ENCODE measurements at places on chromosomes 13 and 19.

DNA sequence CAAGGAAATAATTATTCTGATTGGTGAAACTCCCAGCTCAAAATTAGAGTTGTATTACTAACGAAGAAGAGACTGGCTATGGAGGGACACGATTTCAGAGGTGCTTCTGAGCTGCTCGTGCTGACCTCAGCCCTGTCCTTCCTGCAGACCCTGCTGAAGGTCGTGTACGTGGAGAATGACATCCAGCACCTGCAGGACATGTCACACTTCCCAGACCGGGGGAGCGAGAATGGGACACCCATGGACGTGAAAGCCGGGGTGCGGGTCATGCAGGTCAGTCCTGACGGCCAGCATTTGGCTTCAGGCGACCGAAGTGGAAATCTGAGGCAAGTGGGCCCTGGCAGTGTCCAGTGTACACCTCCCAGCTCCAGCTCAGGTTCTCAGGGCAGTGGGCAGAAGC is 28.0 kb upstream of the OVOL3 start:
- no peak overlapping the region for H3K4me3 ChIP-seq
- no peaks in the 10 kb centered on the region for H3K27me3 ChIP-seq
- no peaks in the 10 kb centered on the region for H3K4me1 ChIP-seq
- no peak overlapping the region for H3K27ac ChIP-seq
- peaks cover 62% of the 10 kb centered on the region for H3K36me3 ChIP-seq

DNA sequence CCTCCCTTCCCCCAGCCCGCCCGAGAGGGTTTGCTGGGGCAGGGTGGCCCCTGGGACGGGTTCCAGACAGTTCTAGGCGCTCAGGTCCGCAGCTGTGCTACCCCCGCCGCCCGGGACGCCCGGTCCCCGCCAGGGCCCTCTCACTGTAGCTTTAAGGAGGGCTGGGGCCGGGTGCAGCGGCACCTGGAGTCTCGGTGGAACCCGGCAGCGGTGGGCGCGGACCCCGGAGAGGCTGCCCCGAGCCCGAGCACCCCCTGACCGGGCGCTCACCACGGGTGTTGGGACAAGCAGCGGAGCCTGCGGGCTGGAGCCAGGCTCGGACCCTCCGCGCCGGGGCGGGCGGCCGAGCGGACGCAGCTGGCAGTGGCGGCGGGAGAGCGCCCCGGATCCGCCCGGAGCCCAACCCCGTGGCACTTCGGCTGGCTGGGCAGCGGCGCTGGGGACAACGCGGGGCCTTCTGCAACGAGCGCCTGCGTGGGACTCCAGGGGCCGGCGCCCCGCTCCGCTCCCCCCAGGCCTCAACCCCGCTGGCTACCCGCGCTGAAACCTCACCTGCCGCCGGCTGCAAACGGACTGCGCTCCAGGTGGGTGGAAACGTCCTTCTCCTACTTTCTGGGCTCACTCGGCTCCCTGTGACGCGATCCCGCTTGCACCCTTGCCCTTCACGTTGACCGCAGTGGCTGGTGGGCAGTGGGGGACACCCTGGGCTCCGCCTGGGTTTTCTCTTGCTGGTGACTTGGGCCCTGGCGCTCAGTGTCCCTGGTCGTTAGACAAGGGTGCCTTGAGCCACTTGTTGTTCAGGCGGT is 81.1 kb downstream of the ZNF429 start:
- no peak for DNase-seq
- H3K4me3 ChIP-seq: peak overlapping the region; percentile 55
- H3K27ac ChIP-seq: no peak overlapping the region
- peaks cover 44% of the 10 kb centered on the region for H3K27me3 ChIP-seq

DNA sequence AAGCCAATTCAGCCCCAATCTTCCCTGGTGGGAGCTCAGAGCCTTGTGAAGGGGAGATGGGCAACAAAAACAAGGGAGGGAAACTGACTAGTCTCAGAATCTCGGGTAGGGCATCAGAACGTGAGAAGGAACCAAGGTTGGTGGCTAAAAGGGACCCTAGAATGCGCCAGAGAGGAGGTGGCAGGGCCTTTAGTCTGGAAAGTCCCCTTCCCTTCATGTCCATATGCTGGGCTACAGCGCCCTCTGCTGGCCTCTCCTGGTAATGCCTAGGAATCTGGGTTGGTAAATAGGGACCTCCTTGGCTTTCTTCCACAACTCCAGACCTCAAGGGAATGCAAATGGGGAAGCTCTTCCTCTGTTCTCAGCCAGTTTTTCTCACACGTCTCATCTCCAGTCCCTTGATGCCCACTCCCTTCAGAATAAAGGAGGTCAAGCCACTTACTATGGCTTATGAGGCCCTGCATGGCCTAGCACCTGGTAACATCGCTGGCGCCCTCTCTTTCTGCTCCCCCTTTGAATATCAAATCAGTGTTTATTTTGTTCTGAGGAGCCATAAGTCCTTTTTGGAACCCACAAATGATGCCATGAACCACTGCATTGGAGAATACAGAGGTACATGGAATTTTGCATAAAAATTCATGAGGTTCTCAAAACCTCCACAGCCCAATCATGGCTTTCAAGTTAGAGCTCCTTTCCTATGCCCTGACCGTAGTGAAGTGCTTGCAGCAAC is 1.4 kb upstream of the CCDC97 start:
- H3K27ac ChIP-seq: peak overlapping the region; percentile 96
- H3K4me3 ChIP-seq: peak overlapping the region; percentile 96
- H3K4me1 ChIP-seq: peaks cover 21% of the 10 kb centered on the region
- H3K36me3 ChIP-seq: peaks cover 41% of the 10 kb centered on the region

DNA sequence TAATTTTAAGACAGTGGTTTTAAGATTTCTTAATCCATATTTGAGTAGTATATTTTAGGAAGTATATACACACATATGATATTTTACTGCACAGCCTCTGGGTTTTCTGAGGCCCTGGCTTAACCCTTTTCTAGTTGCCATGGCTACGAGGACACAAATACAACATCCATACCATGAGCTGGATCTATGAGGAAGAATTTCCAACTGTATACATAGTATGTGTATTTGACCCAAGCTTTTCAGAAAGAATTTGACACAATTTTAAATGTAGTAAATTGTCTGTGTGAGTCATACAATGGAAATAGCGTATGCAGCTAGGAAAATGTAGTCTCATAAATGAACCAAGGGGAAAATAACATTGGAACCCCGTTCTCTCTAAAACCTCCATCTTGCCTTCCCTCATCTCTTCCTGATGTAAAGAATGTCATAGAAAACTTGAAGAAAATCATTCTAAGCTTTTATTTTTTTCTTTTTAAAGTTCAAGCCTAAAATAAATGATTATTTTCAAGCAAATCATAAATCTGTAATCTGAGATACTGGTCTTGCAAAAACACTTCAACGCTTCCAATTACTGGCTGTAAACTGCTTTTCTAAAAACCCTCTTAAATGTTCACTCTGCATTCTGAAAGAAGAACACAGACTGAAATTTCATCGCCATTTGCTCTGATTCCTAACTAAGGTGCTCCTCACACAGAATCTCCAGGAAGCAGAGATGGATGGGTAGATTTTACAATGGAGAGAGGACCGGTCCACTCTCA is 172.4 kb downstream of the LACC1 start:
- no peak overlapping the region for H3K4me3 ChIP-seq
- no peak for DNase-seq
- H3K36me3 ChIP-seq: no peaks in the 10 kb centered on the region
- H3K4me1 ChIP-seq: peaks cover 26% of the 10 kb centered on the region
- no peak overlapping the region for H3K27ac ChIP-seq

DNA sequence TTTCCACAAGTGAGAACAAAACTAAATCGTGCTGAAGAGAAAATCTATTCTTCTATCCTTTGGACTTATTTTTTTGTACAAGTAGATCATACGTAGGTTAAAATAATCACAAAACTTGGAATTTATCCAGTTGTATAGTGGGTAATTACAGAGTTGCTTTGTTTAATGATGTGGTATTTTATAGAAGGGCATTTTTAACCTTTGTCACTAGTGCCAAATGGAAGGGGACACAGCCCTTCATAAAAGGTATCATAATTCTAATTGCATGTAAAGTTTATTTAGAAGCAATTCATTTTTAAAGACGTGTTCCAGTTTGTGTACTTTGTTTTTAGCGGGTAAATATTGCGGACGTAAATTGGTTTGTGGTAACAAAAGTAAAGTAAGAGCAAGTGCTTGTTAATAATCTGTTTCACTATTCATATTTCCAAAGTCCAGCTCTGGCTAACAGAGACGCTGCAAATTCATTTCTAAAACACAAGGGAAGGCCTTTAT is 99.5 kb downstream of the ERCC5 start:
- H3K27ac ChIP-seq: no peak overlapping the region
- no peaks in the 10 kb centered on the region for H3K36me3 ChIP-seq
- no peak overlapping the region for H3K4me3 ChIP-seq
- H3K27me3 ChIP-seq: no peaks in the 10 kb centered on the region
- peaks cover 4% of the 10 kb centered on the region for H3K4me1 ChIP-seq
- no peak for DNase-seq

- no peak for DNase-seq
- no peak overlapping the region for H3K27ac ChIP-seq
- H3K4me3 ChIP-seq: no peak overlapping the region
- H3K4me1 ChIP-seq: peaks cover 16% of the 10 kb centered on the region
- H3K36me3 ChIP-seq: peaks cover 13% of the 10 kb centered on the region
These were observed 55.1 kb upstream of the CLDN10 start for GRCh38 chr13:95497381-95497807.

GRCh38 chr19:46328079-46328478 is 18.8 kb upstream of the PPP5C start:
- no peak for DNase-seq
- no peaks in the 10 kb centered on the region for H3K4me1 ChIP-seq
- H3K27ac ChIP-seq: no peak overlapping the region
- no peak overlapping the region for H3K4me3 ChIP-seq

DNA sequence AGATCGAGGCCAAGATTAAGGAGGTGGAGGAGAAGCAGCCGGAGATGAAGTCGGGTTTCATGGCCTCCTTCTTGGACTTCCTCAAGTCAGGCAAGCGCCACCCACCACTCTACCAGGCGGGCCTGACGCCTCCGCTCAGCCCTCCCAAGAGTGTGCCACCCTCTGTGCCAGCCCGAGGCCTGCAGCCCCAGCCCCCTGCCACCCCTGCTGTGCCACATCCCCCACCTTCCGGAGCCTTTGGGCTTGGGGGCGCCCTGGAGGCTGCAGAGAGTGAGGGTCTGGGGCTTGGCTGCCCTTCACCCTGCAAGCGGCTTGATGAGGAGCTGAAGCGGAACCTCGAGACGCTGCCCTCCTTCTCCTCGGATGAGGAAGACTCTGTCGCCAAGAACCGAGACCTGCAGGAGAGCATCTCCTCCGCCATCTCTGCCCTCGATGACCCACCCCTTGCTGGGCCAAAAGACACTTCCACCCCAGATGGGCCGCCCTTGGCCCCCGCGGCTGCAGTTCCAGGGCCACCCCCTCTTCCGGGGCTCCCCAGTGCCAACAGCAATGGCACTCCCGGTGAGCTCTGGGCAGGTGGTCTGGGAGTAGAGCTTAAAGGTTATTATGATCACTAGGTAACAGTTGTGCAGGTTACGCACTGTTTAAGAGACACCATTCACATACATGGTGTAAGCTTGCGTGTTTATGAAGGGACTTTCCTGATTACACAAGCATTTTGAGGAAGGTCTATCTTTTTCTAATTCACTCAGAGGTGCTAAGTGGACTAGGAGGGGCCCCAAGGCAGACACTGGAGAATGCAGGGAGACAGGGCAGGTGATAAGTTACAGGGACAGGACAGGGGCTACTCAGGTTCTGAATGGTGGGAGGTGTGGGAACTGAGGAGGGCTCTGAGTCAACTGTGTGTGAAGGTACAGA is 8.7 kb downstream of the PRR12 start:
- H3K4me3 ChIP-seq: no peak overlapping the region
- no peak for DNase-seq
- no peak overlapping the region for H3K27ac ChIP-seq
- H3K4me1 ChIP-seq: no peaks in the 10 kb centered on the region

DNA sequence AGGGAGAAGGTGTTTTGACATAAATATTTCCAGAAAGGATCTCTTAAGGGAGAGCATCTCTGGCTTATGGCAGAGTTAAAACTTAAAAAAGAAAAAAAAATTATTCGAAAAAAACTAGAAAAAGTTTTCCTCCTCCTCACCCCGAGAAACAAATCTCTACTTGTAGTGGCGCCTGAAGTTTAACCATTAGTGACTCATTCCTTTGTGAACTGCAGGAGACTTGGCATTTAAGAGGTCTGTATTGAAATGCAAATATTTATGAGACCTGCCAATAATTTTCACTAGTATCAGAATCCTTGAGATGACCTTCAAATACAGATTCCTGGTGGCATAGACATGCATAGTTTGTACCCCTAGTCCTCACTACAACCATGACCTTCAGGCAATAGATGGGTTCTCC is 64.9 kb upstream of the MED4 start:
- peak overlapping the region; percentile 53 for H3K27ac ChIP-seq
- no peaks in the 10 kb centered on the region for H3K27me3 ChIP-seq
- DNase-seq: no peak
- peaks cover 54% of the 10 kb centered on the region for H3K4me1 ChIP-seq

- DNase-seq: no peak
- H3K27ac ChIP-seq: no peak overlapping the region
- no peaks in the 10 kb centered on the region for H3K4me1 ChIP-seq
These were observed 638.2 kb upstream of the MIR17HG start for GRCh38 chr13:90709319-90709718.

DNA sequence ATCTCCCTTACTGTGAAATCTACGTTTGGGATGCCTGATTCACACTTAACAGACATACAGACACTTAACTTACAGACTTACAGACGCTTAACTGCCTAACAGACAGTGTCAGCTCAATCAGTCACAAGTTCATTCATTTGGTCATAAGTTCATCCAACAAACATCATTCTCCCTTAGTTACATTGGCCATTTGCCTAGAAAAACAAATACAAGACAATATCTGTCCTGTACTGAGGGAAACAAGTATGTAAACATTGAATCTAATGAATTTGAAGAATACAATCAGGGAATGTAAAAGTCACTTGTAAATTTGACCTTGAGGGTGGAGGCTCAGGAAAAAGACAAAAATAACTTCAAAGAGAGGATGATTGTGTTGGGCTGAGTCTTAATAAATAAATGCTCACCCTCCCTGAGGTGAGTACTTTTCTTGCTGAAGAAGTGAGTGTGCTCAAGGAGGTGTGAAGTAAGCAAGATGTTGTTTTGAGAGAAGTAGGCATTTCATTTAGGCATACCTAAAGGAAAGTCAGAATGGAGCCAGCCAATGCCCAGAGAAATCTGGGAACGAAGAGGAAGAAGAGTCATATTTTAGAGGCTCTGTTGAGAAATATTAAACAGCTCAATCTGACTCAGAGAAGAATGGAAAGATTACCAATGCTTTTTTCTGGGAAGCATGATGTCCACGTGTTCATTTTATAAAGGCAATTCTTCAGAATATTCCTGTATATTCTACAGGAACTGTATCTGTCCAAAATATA is 958.4 kb upstream of the SLC10A2 start:
- no peak overlapping the region for H3K4me3 ChIP-seq
- DNase-seq: no peak
- H3K27ac ChIP-seq: no peak overlapping the region
- H3K27me3 ChIP-seq: no peaks in the 10 kb centered on the region

GRCh38 chr19:5445561-5446055 is 9.6 kb upstream of the ZNRF4 start:
- H3K4me3 ChIP-seq: no peak overlapping the region
- H3K36me3 ChIP-seq: no peaks in the 10 kb centered on the region
- H3K27me3 ChIP-seq: peaks cover 20% of the 10 kb centered on the region

Measured in WTC11 (cell line).